ENCODE measurements at places on chromosomes 13 and 19.

GRCh38 chr13:94765814-94766213, 53.5 kb upstream of the SOX21 start:
- no peak for DNase-seq

DNA sequence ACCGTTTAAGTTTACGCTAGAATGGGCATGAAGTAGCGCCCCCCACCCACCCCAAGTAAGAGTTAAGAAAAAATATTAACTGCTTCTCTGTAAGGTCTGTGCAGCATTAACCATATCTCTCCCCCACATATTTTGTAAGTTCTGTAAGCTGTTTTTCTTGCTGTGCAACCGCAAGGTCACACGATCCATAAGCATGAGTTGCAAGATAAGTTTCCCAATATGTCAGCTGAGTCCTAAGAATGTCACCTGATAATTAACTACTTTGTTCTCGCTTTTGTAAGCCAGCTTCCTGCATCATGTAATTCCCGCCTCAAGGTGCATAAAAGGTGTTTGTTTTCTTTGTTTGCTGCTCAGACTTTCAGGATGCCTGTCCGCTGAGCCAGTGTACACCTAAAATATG, 187.0 kb downstream of the MYO16 start:
- DNase-seq: peak; percentile 89

- peak; percentile 98 for DNase-seq
These were observed at the start of gene GTPBP3 for GRCh38 chr19:17336872-17337674. Gene GTPBP3 (plus strand): TSS chr19:17337553. CDS start chr19:17337612, 59 bp downstream.

DNA sequence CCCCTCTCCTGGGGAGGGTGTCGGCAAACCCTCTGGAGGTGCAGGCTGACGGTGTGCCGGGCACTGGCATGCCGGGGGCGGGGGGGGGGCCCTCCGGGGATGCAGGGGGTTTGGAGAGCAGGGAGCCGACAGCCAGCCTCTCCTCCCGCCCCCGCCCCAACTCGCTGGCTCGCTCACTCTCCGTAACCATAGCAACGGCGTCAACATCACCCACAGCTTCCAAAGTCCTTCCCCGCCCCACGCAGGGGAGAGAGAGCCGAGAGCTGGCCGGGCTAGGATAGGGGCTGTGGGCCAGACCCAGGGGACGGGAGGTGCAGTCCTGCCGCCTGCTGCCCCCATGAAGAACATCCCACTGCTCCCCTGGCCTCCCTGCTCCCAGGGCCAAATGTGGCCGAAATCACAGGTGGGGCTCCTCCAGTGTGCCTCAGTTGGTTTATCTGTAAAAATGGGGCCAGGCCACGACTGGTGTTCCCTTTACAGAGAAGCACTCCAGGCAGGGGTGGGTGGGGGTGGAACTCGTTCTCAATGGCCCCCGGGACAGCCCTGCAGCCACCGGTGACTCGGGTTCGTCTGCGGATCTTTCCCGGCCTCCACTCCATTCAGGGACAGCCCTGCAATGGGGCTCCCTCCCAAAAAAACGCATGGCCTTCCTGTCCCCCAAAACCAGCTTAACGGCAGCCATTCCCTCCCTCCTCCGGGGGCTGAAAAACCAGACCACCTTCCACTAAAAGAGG, 3.2 kb downstream of the KLF16 start:
- DNase-seq: peak; percentile 77

- DNase-seq: no peak
These were observed 63.0 kb downstream of the ITGBL1 start for GRCh38 chr13:101515504-101515903.

All from kidney tubule cell (primary cell).